ENCODE measurements at places on chromosomes 5 and 9.

GRCh38 chr9:125462861-125463291 lies 201.2 kb downstream of the GAPVD1 start:
- DNase-seq = no peak

GRCh38 chr5:75481024-75481423 lies 30.4 kb downstream of the CERT1 start:
- DNase-seq = no peak

GRCh38 chr9:105157171-105157583 lies 87.3 kb upstream of the SLC44A1 start:
- no peak for DNase-seq

- DNase-seq = no peak
Measured at GRCh38 chr5:148825716-148826052, 727 bp upstream of the ADRB2 start.

DNA sequence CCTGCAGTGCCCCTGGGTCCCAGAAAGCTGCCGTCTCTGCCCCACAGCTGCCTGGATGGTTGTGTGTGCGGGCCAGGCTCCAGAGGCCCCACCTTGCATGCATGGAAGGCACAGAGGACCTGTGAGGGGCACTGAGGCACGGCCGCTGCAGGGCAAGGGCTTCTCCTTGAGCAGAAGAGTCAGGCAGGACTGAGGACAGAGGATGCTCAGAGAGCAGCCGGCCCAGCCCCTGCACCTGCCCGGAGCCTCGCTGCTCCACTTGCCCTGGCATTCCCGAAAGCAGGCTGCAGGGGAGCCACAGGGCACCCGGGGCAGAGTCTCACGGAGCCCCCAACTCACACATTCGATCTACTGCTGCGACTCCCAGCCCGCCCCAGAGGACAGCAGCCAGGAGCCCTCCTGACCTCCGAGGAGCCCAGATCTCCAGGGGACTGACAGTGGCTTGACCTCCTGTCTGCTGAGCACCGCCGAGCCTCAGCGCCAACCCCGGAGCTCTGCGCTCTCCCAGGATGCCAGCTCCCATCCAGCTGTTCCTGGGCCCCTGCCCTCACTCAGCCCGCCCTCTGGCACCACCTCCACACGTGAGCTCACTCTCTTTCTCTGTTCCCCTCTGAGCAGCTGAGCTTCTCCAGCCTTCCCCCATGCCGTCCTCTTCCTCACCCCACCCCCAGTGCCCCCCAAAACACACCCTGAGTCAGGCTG lies 95.0 kb downstream of the KCNT1 start:
- no peak for DNase-seq

DNA sequence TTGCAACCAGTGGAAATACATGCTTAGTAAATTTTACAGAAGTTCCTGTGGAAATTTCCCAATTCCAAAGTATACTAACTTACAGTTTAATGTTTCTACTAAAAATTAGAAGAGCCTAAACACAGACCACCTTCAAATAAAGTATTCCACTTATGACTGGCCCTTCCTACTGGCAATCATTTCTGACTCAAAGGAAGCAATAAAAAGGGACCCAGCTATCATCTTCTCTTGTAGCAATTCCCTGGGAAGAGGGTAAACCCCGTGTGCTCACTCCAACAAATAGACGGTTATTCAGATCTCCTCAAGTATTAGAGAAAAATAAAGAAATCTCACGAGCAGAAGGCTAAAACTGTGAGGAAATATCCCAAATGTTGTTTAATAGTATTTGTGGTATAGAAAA lies 43.3 kb downstream of the GOLPH3 start:
- DNase-seq = no peak

DNA sequence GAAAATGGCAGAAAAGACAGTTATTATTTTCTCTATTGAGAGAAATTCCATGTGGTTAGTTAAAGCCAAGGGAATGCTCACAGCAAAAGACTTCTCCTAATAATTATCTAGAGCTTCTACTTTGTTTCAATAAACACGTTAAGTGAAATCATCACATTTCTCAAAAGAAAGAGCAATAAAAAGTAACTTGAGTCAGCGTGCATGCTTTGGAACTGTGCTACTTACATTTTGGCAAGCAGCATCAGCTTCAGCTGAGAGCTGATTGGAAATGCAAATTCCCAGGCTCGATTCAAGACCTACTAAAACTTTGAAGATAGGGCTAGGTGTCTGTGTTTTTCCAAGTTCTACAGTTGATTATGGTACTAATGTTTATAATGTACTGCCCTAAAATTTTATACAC lies 132.1 kb downstream of the CDH18 start:
- DNase-seq = no peak

DNA sequence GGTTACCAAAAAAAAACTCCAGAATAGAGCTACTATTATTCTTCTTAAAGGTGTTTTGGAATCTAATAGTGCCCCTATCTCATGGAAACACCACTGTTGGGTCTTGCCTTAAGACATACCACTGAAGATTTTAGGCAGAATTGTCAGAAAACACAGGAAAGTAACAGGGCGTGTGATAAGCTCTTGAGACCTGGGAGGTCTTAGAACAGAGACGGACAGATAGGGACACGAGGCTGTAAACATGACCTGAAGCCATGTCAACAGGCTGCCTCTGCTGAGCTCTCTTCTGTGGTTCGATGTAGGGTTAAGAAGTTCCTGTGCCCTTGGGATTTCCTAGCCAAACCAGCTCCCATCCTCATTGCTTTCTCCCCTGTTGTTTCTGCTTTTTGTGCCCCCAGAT lies 69.3 kb downstream of the CTSL start:
- DNase-seq = no peak

DNA sequence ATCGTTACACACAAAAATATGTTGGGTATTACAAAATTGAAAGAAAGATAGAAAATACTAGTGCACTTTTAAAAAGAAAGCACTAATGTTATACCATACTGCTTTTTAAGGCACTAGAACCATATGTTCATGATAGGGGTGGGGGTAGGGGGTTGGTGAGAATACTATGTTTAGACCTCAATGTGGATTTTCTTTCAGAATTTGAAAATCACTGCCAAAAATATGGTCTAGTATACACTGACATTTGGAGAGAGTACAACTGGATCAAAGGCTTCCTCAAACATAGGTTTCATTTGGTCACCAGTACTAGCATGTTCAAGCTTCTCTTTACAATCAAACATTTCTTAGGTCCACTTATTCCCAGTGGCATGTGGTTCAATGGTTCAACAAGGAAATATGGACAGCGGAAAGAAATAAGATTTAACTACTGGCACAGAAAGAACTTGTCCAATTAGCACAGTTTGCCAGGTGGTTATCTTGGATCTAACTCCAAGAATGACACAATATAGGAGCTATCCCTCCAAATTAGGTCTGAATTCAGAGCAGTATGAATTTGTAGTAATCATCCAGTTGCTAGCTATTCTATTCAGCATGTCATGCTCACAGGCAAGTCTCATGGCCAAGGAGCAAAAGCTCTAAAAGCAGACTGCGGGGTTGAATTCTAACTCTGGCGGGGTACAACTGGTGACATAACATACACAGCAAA lies 139.3 kb downstream of the SLC24A2 start:
- no peak for DNase-seq

GRCh38 chr5:112795342-112795741 lies 57.7 kb downstream of the APC start:
- no peak for DNase-seq

- DNase-seq = no peak
Measured at GRCh38 chr5:107290780-107291398, 379.8 kb downstream of the EFNA5 start.

DNA sequence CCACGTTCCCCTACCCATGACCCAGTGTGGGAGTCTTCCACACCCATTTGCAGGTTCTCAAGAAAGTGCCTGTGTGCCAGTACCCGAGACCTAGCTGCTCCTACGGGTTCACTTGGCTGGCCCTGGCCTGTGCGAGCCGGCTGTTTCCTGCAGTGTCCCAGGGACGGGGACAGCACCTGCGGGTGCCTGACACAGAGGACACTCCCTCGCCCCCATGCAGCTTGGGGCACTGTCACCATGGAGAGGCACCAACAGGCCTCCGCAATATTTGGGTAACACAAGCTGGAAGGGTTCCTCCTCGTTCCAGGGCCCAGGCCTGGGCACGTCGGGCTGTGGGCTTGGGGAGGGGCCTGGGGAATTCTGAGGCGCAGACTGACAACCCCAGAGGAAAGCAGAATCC lies 41.4 kb downstream of the DUSP1 start:
- no peak for DNase-seq

GRCh38 chr5:610011-610743 lies 2.0 kb upstream of the CEP72 start:
- DNase-seq = no peak

GRCh38 chr9:133991964-133992779 lies at the start of gene VAV2:
TSS of gene VAV2 (minus strand) at chr9:133992324. CDS start at chr9:133992278, 46 bp downstream.
- DNase-seq = no peak

DNA sequence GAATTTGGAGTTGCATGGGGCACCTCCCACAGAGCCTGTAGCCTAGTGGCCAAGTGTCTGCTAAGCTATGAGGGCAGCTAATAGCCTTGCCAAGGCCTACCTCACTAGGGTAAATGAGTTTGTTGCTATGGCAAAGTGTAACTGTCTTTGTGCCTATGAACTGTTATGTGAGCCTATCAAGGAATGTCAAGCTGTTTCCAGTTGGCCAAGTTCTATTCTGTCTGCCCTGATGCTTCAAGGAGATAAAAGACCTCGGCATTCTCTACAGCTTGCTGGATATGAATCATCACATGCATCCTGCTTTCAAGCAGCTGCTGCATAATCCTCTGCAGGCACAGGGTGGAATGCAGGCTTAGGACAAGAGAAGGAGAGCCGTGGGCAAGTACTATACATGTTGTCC lies 69.8 kb upstream of the CCDC112 start:
- no peak for DNase-seq

GRCh38 chr5:78824831-78825281 lies 160.3 kb downstream of the ARSB start:
- DNase-seq = no peak

GRCh38 chr9:27800159-27800558 lies 226.9 kb upstream of the C9orf72 start:
- DNase-seq = no peak

DNA sequence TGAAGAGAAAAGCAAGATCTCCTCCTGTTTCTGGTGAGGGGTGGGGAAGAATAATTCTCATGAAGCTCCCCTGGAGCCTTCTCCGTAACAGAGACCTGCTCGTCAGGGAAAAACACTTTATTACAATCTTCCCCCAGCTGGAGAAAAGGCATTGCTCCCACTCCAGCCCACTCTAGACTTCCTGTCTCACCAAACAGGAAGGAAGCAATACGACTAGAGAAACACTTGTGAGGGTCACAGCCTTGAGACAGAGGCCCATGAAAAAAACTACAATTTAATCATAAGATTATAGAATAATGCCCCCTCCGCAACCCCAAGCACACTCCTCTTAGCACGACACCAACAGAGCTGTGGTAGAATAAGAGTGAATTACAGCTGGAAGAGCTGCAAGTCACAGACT lies 197.2 kb upstream of the S1PR3 start:
- DNase-seq = no peak

DNA sequence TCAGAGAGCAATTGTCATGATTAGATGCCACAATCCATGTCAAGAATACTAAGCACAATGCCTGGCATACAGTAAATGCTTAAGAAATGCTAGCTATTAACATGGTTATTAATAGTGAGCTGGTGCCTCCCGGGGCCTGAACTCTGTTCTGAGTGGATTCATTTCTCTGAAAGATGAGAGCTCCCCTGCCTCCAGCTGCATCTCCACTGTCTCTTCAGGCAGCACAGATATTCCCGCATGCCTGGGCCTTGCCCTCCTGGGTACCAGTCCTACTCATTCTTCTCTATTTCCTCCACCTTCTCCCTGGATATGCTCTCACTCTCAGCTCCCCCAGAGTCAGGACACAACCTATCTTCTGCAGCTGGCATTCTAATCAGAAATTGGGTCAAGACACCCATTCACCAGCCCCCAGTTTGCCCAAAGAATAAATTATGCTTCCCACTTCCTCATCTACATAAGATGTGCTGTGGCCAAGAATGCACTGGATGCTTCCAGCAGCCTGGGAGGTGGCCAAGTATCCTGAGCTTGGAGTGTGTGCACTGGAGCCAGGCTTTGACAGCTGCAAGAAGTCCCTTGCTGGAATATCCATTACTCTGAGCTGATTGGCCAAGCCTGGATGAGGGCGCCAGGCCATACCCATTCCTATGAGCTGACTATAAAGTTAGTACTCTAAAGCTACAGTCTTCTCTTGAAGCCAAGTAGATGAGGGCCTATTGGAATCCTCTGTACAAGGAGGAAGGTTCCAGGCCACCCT lies 669.0 kb downstream of the ACTL7B start:
- DNase-seq = no peak

DNA sequence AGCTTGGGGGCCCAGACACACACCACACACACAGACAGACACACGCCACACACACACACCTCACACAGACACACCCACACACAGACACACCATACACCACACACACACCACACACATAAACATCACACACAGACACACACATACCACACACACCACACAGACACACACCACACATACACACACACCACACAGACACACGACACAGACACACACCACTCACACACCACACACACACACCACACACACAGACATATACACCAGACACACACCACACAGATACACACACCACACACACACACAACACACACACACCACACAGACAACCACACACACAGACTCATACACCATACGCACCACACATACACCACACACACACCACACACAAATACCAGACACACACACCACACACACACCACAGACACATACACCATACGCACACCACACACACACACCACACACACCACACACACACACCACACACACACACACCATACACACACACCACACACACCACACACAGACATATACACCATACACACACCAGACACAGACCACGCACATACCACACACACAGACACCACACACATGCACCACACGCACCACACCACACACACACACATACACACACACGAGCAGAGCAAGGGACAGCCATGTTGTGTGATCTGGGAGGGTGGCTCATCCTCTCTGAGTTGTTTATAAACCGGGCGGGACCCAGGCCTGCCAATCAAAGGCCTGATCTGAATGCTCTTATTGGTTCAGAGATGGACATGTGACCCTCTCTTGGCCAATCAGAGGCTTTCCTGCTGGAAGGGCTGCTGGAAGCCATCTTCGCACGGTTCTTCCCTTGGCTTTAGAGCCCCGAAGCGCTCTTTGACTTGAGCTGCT lies 148.3 kb downstream of the GAPVD1 start:
- DNase-seq = peak; percentile 50

- DNase-seq = no peak
Measured at GRCh38 chr5:126970517-126971017, 59.8 kb downstream of the MARCHF3 start.

DNA sequence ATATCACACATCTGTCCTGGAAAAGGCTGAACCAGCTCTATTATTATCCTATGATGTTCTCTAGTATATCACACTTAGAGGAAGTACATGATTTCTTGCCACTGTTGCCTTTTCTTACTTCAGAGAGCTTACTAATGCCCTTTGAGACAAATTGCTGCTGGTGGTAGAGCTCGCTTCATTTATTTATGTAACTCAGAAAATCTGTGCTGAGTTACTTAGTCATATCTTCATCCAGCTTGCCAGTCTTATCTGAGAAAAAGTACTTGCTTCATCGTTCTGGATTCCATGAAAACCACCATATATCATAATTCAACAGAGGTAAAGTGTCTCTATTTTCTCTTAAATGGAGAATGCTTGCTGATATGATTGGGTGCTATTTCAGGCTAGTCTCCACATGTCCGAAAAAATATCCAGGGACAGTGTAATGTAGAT lies 26.6 kb downstream of the PTPDC1 start:
- DNase-seq = no peak
